ENCODE measurements at places on chromosomes 6 and 20. TPM values are rescaled to one million over a fixed set of nuclear protein-coding genes. Genes with fewer than 3 reads are reported as not detected.

DNA sequence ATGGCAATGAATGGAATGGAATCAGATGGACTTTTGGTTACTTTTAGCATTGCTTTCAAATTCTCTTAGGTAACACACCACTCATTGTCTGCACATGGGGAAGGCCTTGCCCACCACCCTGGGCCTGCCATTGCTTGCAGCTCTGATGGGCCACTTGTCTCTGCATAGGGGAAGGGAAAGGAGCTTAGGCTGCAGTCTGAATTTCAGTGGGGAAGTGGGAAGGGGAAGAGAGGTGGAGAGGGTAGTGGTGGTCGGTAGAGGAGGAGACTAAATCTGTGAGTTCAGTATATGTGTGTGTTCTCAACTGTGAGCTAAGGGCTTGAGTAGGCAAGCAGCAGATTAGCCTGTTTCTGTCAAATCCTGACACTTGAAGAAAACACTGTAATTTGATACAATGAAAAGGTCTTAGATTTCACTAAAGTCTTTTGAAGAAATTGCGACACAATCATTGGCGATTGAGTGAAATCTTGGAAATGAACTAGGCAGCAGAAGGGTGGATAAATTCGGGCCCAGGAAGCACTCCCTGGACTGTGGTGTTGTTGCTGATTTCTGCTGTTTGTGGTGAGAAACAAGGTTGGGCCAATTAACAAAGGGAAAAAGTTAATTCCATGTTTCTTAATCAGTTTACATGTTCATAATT lies 80.6 kb downstream of the OTOR start:
- no peak for DNase-seq

DNA sequence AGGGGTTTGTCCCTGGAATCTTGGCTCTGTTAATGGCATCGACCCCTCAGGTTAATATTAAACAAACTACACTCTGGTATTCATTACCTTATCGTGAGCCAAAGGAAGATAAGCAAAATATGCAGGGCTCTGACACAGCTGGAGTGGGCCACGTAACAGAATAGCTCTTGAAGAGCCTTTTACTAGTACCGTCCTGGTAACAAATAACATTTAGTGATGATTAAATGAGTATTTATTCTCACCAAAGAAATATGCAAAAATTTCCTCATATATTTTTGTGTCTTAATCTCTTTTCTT lies 20.1 kb upstream of the UTRN start:
- no peak for DNase-seq

Gene RNF182
- total RNA-seq, result 0.49 TPM

DNA sequence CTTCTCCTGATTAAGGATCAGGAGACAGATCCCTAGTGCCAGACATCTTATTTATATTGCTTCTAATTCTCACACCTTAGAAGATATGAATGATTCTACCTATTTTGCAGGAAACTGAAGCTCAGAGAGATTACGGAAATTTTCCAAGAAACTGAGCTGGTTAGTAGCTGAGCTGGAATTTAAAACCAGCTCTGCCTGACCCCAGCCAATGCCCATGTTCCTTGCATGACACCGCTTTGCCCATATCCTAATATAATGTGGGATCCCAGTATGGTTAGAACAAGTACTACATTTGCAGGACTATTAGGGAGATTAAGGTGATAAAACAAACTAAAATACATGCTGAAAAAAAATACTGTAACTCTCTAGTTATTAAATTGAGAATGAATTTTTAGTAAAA lies 1.9 kb downstream of the TMEM30A start:
- no peak for DNase-seq

DNA sequence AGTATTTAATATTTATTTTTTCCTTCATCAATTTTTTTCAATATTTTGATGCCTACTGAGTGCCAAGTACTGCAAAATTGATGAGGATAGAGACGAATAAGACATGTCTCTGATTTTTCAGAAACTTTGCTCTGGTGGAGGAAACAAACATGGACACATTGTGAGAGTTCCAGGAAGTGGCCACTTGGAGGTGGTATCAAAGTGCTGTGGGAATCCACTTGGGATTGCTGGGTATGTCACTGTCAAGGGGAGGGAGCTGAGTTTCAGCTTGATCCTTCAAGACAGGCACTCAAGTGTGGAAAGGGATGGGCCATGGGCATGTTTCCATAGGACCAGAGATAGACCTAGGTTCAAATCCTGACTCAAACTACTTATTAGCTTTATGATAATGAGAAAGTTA lies 24.5 kb upstream of the ABCC10 start:
- DNase-seq, result no peak

Gene CUTA
- 107 TPM for total RNA-seq

- DNase-seq, result no peak
Observed at GRCh38 chr20:2986466-2986865, 57.0 kb upstream of the GNRH2 start.

DNA sequence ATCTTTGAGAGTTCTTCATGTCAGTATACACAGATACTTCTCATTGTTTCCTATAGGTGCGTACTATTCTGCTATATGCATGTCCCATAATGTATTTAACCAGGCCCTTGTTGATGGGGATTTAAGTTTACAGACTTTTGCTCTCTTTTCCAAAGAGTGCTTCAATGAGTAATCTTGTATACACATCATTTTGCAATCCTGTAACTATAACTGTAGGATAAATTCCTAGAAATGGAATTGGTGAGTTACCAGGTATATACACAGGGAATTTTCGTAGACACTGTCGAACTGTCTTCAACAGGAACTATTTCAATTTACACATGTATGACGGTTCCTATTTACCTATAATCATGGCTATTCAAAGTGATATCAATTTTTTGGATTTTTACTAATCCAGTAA lies 15.2 kb upstream of the SNRPC start:
- DNase-seq, result no peak

Gene FLRT3
- 29.3 TPM for total RNA-seq

GRCh38 chr6:157911278-157911677 lies 70.4 kb upstream of the SYNJ2 start:
- no peak for DNase-seq

Gene KIF13A
- total RNA-seq, result 72.8 TPM

DNA sequence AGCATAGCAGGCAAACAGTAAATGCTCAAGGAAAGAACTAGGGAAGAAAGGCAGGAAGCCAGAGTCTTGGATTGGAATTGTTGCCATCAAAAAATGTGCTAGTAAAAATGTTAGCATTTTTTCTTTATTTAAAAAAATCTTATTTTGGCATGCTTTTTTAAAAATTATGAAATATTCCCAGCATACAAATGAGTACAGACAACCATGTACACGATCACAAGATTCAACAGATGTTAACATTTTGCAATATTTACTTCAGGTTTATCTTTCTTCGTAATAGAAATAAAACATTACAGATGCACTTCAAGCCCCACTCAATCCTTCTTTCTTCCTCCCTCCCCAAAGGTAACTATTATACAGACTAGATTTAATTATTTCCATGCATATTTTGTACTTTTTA lies 27.4 kb upstream of the NOP56 start:
- no peak for DNase-seq
